Gastrocnemius medialis (tissue), 4 donors: ENCODE measurements at places on chromosomes 2 and 18. TPM values are rescaled to one million over a fixed set of nuclear protein-coding genes. Genes with fewer than 3 reads are reported as not detected.

The CLEC4F gene
- total RNA-seq, result not detected

The IL36A gene
- total RNA-seq, result not detected

The RIT2 gene
- not detected for total RNA-seq

The ATP6V1B1 gene
- 2.3 TPM for total RNA-seq

The ANTXR1 gene
- total RNA-seq, result 10.6 TPM

The NAB1 gene
- 11.0 TPM for total RNA-seq

The GKN2 gene
- total RNA-seq, result not detected

The REEP1 gene
- 4.2 TPM for total RNA-seq

The MLPH gene
- 7.5 TPM for total RNA-seq

The REG3A gene
- not detected for total RNA-seq

The FBXO41 gene
- 0.13 TPM for total RNA-seq

The CDCA7 gene
- not detected for total RNA-seq

The DGKD gene
- 28.5 TPM for total RNA-seq

The CDH19 gene
- total RNA-seq, result 1.4 TPM

The DNAJB2 gene
- total RNA-seq, result 69.2 TPM

The SETBP1 gene
- total RNA-seq, result 15.2 TPM

The CABYR gene
- total RNA-seq, result 0.42 TPM

The HIBCH gene
- total RNA-seq, result 12.3 TPM

The CLIP4 gene
- 212 TPM for total RNA-seq

The KCNJ3 gene
- total RNA-seq, result not detected

The CDH20 gene
- 0.51 TPM for total RNA-seq

The CHST9 gene
- total RNA-seq, result 0.07 TPM

The LRP2 gene
- total RNA-seq, result not detected

The CFAP210 gene
- total RNA-seq, result not detected

The DTNA gene
- 38.6 TPM for total RNA-seq

The KCNG2 gene
- total RNA-seq, result not detected

The ERFE gene
- 3.3 TPM for total RNA-seq

The CABLES1 gene
- 1.1 TPM for total RNA-seq

The DSC3 gene
- total RNA-seq, result not detected

The SCG2 gene
- total RNA-seq, result not detected

The TCF23 gene
- total RNA-seq, result 0.20 TPM

The NDUFS1 gene
- 257 TPM for total RNA-seq

The SOWAHC gene
- total RNA-seq, result 0.92 TPM

The C2orf15 gene
- not detected for total RNA-seq

The MYCN gene
- 0.17 TPM for total RNA-seq

The GPR39 gene
- total RNA-seq, result not detected
